Lower lobe of right lung (tissue), 2 donors: ENCODE measurements at places on chromosomes 4 and X.

DNA sequence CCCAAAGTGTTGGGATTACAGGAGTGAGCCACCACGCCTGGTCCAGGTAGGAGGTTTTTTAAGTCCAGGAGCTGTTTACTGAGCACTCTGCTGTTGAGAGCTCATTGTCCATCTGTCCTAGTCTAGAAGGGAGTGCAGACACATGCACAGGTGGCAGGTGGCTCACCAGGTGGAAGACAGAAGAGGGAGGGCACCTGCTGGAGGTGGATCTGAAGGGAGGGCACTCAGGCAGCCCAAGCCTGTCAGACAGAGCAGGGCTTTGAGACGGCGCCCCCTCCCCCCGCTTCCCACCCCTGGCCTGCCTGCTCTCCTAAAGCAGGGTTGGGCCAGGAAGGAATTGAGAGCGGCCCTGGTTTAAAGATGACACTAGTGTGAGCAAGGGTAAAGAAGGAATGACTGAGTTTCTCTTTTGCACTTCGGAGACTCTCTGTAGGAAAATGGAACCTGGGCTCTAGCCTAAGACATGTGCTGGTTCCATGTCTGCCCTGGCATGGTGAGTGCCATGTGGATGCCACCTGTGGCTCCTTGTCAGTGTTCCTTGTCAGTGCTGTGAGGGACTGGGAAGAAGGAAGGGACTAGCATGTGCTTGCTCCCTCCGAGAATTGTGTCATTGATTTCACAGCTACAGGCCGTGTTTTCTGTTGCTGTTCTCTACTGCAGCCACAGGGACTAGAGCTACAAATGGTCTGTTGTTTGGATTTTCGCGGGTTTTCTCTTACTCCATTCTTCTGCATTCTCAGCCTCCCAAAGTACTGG, 108.6 kb downstream of the TNIP2 start:
- DNase-seq: peak; percentile 12

GRCh38 chrX:50697691-50698090, 116.3 kb downstream of the SHROOM4 start:
- DNase-seq: no peak

DNA sequence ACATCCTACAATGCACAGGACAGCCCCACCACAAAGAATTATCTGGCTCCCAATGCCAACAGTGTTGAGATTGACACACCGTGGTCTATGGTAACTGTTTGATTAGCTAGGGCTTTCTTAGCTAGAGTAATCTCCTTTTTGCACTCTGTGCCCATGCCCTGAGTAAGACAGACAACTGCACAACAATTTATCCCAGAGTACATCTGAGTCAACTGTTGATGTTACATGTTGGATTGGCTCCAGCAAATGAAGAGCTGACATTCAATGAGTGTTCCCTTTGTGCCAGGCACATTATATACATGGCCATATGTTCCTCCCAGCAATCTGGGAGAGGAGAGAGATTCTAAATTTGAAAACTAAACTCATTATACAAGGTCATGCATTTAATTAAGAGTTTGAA, 3.9 kb upstream of the FAM9C start:
- no peak for DNase-seq

DNA sequence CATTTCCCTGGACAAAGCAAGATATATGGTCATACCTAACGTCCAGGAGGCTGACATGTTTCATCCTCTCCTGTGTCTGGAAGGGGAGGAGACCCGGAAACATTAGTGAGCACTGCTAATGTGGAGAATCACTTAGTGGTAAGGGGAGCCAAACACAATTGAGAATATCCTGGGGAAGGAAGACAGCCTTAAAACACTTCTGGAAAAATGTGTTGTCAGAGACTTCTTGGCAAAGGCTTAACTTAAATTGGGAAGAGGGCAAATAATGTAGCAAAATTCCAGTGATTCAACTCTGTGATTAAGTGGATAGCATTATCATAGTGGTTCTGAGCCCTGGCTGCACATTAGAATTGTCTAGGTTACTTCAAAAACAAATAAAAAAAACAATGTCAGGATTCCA, 39.5 kb downstream of the SPARCL1 start:
- no peak for DNase-seq

DNA sequence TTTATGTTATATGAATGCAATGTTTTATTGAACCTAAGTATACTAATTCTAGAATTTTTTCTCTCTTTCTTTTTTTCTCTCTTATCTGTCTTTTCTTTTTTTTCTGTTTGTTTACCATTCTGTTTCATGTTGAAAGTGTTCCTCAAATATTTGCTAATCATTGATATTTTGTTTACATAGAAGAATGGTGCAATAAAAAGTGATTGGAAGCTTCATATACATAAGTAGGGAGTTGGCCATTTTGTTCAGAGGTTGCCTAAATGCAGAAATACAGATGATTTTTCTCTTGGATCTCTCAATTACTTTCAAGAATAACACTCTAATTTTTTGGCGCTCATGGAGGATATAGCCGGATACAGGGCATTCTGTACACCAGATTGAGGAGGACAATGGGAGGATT, 5.7 kb upstream of the SERTM2 start:
- no peak for DNase-seq

- no peak for DNase-seq
Observed at GRCh38 chrX:45628041-45628440, 427.4 kb upstream of the DIPK2B start.

DNA sequence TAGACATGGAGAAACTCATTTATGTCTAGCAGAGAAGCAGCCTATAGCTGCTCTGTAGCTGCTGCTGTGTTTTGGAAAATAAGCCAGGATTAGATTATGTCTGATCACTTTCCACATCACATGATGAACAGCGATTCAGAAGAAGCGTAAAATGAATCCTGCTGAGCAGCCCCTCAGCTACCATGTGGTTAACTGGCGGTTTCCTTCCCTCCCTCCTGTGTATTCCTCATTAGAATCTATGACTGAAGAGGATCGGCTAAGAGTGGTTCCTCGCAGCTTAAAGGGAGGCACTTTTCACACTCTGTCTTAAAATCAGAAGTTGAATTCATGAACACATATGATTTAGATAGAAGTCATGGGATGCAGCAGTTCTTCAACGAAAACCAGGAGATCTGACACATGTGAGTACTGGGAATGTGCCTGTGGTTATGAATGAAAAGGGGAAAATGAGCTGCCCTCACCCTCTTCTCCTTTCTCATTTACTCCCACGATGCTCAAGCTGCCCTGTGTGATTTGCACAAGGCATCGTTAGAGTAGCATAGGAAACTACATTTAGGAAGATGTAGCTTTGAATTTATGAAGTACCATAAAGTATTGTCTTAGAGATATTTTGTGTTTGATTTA, at the start of gene PPEF1:
Gene PPEF1 (plus strand): TSS at position 220 of the 624 bp plus-strand sequence. CDS start 136 bp downstream, at position 356.
- DNase-seq: no peak

DNA sequence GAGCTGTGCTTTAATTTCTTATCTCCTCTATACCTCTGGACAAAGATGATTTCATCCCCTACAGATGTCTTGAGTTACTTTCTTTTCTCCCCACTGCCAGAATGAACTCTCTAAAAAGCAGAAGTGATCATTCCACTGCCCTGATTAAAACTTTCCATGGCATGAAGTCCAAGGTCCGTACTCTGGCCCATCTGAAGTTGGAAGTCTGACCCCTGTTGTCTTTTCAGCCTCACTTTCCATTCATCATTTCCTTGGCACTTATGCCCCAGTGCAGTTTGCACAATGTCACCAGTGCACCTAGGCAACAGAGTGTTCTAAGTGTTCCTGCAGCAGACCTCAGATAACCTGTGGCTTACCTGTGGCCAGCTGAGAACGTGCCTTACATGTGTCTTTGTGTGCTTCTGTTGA, 242.4 kb downstream of the FRAS1 start:
- DNase-seq: no peak

DNA sequence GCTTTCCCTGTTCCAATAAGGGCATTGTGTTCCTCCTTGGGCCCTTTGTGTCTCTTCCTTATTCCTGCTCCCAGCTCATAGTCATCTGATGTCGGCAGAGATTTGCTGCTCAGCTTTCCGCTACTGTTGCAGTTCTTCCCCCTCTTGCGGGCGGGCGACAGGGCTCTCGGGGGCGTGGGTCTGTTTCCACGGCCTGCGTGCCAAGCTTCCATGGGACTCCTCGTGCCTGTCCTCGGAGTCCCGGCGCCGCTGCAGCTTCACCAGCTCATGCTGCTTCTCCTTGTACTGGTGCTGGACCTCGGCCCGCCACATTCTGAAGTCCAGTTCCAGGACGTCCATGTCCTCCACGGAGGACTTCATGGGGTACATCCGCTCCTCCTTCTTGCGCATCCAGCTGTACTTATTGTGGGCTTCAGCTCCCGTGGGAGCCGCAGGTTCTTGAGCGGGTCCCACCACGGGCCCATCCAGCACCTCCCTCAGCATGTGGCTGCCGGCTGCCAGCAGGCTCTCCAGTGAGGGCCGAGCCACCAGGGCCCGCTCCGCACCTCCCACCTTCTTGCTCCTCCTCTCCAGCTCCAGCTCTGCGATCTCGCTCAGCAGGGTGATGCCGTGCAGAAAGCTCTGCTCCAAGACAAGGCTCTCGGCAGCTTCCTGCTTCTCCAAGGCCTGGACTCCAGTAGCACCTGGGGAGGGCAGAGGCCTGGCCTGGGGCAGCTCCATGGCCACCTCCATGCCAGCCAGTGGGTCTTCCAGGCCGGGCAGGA, 74.1 kb upstream of the UCP1 start:
- DNase-seq: no peak
